H4 (cell line): ENCODE measurements at places on chromosomes 12 and 14.

DNA sequence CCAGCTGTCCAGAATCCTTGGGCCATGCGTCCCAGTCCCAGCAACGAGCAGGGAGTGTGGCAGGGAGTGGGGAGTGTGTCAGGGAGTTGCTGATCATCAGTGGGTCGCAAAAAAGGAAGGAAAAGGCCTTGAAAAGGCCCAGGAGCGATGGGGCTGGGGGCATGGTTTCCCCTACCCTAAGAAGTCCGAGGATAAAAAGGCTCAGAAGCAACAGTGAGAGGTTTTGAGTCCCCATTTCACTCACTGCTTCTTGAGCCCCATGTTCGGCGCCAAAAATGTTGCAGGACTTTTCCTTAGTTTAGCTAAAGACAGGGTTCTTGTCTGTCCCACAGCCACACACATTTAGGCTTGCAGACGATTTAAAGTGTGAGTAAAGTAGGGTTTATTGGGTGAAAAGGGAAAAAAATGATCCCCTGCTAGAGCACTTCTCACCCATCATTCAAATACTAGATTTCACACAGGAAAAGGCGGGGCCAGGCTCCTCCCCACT lies 189.5 kb downstream of the KCNC2 start:
- DNase-seq = no peak

DNA sequence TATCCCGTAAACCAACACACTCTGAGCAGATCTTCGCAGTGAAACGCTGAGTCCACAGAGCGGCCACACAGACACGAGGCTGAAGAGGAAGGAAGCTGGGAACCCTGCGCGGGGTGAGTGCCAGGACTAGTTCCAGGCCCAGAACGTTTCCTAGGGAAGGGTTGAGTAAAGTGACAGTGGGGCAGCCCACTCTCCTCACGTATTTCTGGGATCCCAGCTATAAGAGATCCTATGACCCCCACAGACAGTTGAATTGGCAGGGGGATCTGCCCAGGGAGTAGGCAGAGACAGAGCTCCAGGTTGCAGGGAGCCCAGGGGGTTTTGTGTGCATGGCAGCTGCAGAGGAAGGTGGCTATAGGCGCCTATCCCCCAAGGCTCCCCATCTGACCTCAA lies 51.1 kb downstream of the GTF2A1 start:
- DNase-seq = no peak

GRCh38 chr14:23185063-23185462 lies 1.6 kb upstream of the SLC7A8 start:
- DNase-seq = no peak

- DNase-seq = no peak
Observed at GRCh38 chr14:64217834-64218233, 76.3 kb downstream of the ESR2 start.
